ENCODE measurements at places on chromosomes 7 and 10. TPM values are rescaled to one million over a fixed set of nuclear protein-coding genes. Genes with fewer than 3 reads are reported as not detected.

The AGAP3 gene
- total RNA-seq = 37.0 TPM

The STMP1 gene
- total RNA-seq = 16.9 TPM

The PRTFDC1 gene
- 14.0 TPM for total RNA-seq

The HKDC1 gene
- total RNA-seq = 0.04 TPM

The NRG3 gene
- total RNA-seq = 0.04 TPM

The ZWINT gene
- 18.4 TPM for total RNA-seq

The MSMB gene
- not detected for total RNA-seq

The GRM3 gene
- 0.04 TPM for total RNA-seq

The EBF3 gene
- total RNA-seq = 33.6 TPM

The OR2A12 gene
- total RNA-seq = not detected

The FKBP6 gene
- total RNA-seq = not detected

The KIAA1549 gene
- 4.1 TPM for total RNA-seq

The SPDYE1 gene
- total RNA-seq = not detected

The ZFAND2A gene
- 16.3 TPM for total RNA-seq

The PNLIP gene
- 0.18 TPM for total RNA-seq

The MICALL2 gene
- total RNA-seq = 6.2 TPM

All from muscle of leg (tissue), 16 donors.